NCI-H2171 treated with DMSO at 0.1 percent for 48 hours (cell line): ENCODE measurements at places on chromosomes 2 and 18.

- DNase-seq, result no peak
Observed at GRCh38 chr18:2641638-2642037, 13.9 kb upstream of the SMCHD1 start.

DNA sequence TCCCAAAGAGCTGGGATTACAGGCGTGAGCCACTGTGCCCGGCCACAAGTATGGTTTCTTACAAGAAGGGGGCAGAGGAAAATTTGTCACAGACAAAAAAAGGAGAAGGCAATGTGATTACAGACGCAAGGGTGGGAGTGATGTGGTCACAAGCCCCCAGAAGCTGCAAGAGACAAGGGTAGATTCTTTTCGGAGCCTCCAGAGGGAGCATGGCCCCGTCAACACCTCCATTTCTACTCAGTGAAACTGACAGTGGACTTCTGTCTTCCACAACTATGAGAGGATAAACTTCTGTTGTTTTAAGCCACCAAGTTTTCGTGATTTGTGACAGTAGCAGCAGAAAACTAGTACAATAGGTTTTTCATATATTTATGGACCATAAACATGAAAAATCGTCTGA lies 2.1 kb upstream of the TCF7L1 start:
- DNase-seq, result no peak

DNA sequence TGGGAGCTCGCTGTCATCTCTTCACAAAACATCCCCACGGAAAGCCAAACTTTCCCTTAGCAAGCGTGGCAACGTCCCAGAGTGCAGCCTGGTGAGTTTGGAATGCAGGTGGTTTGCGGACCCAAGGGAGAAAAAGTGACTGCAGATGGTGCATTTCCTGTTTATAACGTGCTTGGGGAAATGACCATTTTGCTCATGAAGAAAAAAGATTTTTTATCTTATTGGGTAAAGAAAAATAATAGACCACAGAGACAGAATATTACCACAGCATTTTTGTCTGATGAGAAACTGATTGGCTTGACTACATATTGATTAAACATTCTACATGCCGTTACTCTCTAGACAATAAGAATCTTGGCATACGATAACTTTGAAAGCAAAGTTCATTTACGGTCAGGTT lies 136.5 kb downstream of the COPS8 start:
- no peak for DNase-seq

- no peak for DNase-seq
Observed at GRCh38 chr2:9644603-9645002, 13.8 kb upstream of the YWHAQ start.

GRCh38 chr2:95047629-95048510 lies 22.4 kb downstream of the MAL start:
- peak; percentile 55 for DNase-seq

GRCh38 chr18:76142611-76143010 lies 352.4 kb downstream of the ZNF516 start:
- DNase-seq, result no peak

GRCh38 chr2:221051162-221051561 lies 520.9 kb downstream of the EPHA4 start:
- no peak for DNase-seq

DNA sequence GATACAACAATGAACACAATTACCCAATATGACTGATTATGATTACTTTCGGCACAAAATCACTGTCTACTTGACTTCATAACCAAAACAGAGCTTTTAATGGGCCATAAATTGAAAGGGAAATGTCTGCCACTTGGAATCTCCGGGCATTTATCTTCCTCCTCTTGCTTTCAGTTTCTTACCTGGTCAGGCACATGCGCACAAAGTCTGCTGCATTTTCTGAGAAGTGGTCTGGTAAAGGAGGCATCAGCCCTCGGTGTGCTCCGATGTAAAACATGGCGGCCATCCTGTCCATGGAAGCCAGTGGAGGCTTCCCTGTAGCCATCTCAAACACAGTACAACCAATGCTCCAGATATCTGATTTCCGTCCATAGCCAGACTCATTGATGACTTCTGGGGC lies 62.0 kb downstream of the CCNT2 start:
- DNase-seq, result no peak

DNA sequence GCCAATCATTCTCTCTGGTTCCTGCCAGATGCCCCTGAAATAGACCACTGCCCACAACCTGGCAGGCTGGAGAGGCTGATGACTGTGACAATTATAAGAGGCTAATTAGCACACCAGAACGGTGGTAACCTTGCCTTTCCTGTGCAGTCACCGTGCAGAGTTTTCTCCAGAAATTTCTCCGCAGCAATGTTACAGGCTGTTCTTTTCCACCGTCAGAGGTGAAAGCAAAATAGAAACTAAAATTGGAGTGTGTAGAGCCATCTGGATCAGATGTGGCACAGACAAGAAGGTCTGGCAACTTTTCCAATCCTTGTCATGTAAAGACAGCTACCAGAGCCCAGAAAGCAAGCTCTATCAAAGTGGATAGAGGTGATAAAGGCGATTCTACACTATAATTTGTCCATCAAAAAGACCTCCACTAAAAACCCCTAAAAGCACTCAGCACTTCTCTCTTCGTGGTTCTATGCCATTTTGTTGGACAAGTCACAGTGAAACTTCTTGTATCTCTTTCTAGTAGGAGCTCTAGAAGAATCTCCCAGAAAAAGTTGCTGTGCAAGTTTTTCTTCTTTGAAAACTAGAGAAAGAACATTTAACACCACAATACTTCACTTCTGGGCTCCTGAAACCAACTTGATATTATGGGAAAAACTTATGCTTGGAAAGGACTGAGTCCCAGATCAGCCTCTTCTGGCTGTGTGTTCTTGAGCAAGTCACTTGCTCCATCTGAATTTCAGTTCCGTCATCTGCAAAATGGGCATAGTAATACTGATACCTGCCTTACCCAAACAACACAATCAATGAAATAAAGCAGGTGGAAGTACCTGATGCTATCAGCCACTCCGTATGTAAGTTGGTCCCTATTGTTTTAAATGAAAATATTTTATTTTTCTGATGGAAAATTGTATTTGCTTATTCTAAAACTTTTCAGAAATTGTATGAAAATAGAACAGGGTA lies 295.6 kb upstream of the DLGAP1 start:
- DNase-seq, result peak; percentile 20

DNA sequence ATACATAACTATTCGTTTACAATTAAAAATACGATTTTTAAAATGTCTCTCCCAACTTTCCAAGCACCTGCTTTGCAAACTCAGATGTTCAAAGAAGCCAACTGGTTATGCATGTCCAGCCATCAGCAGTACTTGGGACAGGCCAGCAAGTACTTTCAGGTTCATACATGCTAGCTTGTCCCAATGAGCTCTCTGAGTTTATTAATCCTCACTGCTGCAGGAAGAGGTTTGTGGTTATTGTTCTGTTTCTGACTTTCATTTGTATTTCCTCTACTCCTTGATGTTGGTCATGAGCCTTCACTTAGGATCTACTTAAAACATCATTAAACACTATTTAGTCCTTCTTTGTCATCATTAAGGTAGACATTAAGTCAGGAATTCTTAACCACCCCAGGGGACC lies 374.1 kb downstream of the LRATD1 start:
- no peak for DNase-seq

- no peak for DNase-seq
Observed at GRCh38 chr2:12618576-12618975, 98.2 kb upstream of the TRIB2 start.

DNA sequence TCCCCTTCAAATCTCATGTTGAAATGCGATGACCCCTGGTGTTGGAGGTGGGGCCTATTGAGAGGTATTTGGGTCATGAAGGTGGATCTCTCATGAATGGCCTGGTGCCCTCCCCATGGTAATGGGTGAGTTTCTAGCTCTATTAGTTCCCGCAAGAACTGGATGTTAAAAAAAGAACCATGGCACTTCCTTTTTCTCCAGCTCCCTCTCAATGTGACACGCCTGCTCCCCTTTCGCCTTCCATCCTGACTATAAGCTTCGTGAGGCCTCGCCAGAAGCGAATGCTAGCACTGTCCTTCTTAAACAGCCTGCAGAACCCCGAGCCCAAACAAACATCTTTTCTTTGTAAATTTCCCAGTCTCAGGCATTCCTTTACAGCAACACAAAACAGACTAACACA lies 303.2 kb upstream of the REV1 start:
- no peak for DNase-seq

DNA sequence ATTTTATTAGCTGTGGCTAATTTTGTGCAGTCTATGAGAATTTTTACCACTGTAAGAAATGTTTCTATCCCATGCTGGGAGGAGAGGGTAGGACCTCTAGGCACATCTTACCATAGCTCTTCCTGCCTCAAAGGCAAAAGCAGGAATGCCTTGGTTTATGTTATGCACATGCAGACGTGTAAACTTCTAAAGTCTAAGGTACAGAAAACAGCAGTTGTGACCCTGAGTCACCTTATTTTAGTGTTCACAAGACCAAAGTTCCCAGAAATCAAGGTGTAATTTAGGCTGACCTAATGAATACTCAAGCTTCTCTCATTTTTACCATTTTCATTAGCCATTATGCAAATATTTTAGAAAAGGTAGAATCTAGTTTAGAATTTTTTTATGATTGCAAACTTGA lies 15.4 kb upstream of the WIPF1 start:
- no peak for DNase-seq

GRCh38 chr2:111169268-111169667 lies 48.6 kb downstream of the BCL2L11 start:
- DNase-seq, result no peak

DNA sequence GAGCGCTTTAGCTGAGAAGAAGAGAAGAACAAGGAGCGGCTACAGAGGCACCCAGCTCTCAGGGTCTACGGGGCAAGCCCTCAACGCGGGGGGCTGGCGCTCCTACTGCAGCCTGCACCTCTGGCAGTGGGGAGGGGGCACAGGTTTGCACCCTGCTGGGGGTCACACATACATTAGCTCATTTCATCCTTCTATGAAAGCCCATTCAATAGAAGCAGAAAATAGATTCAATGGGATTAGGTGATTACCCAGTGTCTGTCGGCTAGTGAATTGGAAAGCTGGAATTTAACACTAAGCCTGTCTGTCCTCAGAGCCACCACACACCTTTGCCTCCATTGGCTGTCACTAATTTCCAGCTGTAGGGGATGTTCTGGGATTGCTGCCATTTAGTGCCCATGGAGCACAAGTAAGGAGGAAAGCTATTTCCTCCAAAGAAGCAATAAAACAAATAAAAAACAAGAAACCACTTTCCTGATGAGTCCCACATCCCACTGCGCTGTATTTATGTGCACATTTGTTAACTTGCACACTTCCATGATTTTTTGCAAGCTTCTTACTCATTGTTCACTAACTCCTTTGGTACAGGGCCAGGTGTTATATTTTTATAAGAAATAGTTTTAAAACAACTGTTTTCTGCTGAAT lies 319.6 kb upstream of the REV1 start:
- DNase-seq, result no peak

- DNase-seq, result peak; percentile 68
Observed at GRCh38 chr2:139031722-139032121, 251.5 kb upstream of the NXPH2 start.

DNA sequence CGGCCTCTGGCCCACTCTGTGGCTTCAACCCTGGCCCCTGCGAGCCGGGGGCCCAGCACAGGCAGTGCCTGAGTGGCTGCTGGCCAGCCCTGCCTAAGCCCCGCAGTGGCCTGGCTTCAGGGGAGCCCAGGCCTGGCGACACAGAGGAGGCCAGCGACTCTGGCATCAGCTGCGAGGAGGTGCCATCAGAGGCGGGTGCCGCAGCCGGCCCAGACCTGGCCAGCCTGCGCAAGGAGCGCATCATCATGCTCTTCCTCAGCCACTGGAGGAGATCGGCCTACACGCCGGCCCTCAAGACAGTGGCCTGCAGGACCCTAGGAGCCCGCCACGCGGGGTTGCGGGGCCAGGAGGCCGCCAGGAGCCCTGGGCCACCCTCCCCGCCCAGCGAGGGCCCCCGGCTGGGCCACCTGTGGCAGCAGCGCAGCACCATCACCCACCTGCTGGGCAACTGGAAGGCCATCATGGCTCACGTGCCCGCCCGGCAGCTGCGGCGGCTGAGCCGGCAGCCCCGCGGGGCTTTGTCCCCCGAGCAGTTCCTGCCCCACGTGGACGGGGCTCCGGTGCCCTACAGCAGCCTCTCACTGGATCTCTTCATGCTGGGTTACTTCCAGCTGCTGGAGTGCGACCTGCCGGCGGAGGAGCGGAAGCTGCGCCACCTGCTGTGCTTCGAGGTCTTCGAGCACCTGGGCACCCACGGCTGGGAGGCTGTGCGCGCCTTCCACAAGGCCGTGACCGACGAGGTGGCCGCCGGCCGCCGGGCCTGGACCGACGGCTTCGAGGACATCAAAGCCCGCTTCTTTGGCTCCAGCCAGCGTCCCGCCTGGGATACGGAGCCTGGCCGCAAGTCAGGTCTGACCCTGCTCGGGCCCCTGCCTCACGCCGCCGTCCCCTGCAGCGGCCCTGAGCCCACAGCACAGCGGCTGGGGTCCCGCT lies 7.5 kb upstream of the KLHL30 start:
- no peak for DNase-seq

DNA sequence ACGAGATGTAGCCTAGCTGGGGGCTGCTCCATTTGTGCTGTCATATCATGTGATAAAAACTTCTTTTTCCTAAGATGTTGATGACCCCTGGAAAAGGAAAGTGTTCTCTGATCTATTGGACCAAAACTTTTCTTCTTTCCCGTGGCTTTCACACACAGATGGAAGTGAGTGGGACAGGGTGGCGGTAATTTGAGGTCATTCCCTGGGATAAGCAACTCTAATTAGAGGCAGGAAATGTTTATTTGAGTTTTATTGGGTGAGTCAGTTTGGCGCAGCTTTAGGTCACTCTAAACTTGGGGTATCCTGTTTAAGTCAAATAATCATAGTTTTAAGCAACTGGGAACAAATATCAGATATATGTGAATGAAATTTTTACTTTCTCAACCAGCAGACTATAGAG lies 221.0 kb upstream of the EPAS1 start:
- no peak for DNase-seq

DNA sequence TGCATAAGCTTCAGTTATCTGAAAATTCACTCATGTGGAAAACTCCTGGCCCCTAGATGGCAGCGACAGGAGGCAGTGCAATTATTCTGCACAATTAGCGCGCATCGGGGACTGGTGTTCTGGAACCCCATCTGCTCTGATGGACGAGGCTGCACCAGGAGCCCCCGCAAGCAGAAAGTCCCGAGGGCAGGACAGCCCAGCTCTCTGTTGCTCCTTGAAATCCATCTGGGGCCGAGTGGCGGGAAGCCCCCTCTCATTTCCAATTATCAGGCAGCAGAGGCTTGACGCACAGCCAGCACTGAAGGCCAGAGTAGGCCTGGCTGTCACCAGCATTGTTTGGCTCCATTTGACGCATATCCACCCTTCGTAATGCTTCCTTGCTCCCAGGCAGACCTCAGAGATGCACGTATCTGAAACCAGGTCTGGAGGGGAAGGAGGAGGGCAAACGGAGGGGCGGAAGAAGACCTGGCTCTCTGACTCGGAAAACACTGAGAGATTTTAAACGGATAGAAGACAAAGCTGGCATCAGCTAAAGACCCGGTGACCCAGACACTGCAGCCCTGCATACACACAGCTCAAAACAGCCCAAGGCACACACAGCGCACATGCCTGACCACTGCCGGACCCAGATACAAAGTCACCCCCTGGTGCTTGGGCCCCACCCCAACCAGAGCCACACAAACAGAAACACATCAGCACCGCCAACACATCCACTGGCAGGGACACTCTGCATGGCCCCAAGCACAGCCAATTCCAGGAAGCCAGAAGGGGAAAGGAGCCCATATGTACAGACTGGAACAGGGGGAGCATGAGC lies 69.8 kb downstream of the TNS1 start:
- DNase-seq, result peak; percentile 98

GRCh38 chr2:30756971-30757370 lies 50.3 kb downstream of the CAPN13 start:
- DNase-seq, result no peak

GRCh38 chr2:121699421-121700333 lies 37.0 kb downstream of the NIFK start:
- DNase-seq, result no peak
